ENCODE measurements at places on chromosomes 1 and 21.
A peak's percentile ranks its signal among the peaks of the same experiment; 100 is the strongest.

DNA sequence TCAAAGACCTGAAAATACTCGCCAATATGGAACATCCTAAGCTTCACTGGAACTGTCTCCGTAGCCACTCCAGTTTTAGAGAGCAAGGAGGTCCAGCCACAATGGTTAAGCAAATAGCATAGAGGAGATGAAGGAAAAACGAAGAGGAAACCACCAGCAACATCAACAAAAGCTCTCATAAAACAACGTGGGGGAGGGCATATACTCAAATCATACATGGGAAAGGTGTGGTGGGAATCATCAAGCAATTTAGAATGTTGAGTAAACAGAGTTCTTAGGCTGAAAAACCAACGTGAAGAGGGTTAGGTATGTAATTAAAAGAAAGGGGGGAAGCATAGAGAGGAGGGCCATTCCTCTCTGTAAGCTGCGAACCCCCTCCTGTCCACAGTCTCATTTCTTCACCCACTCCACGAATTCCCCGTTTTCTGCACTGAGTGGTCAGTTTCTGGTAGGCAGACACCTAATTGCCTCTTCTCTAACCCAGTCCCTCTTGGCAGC lies 1.0 kb downstream of the TMEM59 start:
- peak; percentile 34 for DNase-seq

GRCh38 chr1:221169447-221169889 lies 290.2 kb downstream of the HLX start:
- DNase-seq = peak; percentile 36

GRCh38 chr1:233295237-233295974 lies at the start of gene PCNX2:
PCNX2 (minus strand) TSS chr1:233295725; CDS start chr1:233295478, 247 bp downstream.
- DNase-seq = peak; percentile 85

- no peak for DNase-seq
These were observed 2.5 kb downstream of the PRKCZ start for GRCh38 chr1:2052756-2053155.

GRCh38 chr21:37842163-37842919 lies 73.9 kb downstream of the KCNJ6 start:
- DNase-seq = no peak

GRCh38 chr1:31299365-31299764 lies 2.5 kb downstream of the ZCCHC17 start:
- DNase-seq = no peak

GRCh38 chr1:222880587-222880986 lies 65.7 kb downstream of the DISP1 start:
- no peak for DNase-seq

DNA sequence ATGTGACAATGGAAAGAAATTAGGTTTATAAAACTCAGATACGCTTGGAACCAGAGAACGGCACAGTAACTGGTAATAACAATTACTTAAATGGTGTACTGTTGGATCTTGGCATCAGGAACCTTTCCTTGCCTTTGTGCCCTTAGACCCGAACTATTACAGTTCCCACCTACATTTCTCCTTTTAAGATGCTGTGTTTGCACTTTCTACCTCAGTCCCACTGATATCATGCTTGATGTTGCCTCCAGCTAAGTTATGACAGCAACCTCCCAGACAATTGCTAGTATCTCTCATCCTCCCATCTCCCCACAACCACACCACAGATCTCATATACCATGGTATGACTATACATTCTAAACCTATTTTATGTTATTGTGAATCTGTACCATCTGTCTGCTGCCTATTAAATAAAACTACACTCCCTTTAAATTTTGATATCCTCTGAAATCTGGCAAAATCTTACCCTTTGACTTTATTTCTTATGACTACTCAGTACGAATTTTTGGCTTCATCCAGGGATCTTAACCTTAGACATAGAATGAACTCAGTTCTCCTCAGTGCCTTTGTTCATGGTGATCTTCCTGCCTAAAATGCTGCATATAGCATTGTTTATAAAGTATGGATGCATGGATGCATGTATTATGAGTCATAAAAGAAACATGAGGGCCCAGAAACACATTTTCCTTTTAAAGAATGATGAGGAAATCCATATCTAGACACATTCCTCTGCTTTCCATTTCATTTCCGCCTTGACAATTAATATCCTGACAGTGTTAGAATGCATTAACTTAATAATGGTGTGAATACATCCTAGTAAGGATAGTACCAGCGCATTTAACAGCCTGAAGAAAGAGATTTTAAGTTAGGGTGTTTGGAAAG lies 64.1 kb downstream of the LRRC8D start:
- no peak for DNase-seq

- DNase-seq = no peak
These were observed 56.7 kb downstream of the MRPL39 start for GRCh38 chr21:25550352-25551120.

GRCh38 chr1:44489481-44489880 lies 84.4 kb downstream of the RNF220 start:
- no peak for DNase-seq

GRCh38 chr1:3319874-3320245 lies 134.6 kb upstream of the ARHGEF16 start:
- peak; percentile 56 for DNase-seq

DNA sequence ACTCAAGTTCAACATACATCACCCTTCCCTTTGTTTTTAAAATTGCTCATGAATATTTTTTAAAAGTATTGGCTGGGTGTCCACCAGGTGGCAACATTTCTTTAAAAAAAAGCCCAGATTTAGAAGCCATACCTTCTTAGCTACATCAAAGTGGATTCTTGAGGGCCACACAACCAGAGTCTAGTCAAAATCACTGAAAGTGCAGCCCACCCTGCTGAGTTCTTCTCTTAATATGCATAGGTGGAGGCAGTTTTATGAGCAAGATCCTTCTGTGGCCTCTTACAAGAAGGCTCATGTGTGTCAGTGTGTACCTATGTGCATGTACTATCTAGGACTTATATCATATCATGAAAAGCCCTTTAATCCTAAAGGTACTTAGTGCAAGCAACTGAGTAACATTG lies 16.9 kb upstream of the GNG12 start:
- peak; percentile 74 for DNase-seq

DNA sequence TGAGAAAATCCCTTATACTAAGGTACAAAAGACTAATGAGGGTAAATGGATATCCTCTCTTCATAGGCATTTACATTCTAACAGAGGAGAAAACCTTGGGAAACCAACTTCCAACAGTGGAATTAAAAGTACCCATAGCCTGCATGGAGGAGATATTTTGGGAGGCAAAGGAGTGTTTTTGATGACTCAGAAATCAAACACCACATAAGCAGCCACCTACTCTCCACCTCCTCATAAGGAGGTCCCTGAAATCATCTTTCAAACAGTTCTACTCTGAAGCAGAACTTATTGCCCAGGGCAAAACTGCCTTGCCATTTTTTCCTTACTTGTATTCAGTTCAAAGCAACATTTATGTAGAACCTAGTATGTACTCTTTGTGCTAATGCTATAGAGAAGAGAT lies 211.3 kb downstream of the KCNH1 start:
- no peak for DNase-seq

DNA sequence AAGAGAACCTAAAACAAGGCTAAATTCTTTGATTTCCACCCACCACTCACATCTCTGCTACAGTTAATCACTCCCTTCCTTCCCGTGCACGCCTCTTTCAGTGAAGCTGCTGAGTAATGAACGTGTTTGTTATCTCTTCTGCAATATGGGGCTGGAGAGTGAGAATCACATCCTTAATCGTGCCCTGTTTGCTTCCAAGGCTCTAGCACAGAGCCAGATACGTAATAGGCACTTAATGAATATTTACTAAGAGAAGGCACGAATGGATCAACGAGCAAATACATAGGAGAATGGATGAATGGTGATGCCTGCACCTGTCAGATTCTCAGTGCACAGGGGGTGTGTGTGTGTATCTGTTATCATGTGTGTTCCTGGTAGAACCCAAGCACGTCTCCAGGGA lies 22.1 kb upstream of the FAM43B start:
- DNase-seq = no peak

GRCh38 chr1:75908717-75909152 lies 23.5 kb downstream of the ASB17 start:
- peak; percentile 82 for DNase-seq

DNA sequence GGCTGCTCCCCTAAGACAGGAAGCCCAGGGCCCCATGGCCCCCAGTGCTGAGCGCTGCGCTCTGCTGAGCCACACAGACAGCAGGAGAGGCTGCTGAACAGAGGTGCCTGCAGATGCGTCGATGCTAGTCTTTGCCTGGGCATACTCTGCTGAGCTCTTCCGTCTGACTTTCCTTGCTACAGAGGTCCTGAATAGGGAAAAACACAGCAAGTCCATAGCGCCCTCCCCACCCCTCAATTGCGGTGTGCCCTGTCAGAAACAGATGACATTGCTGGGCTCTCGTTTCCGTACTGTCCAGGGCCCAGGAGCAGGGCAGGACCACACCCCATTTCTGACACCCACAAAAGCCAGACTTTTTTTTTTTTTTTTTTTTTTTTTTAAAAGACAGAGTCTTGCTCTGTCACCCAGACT lies 252.5 kb downstream of the SDCCAG8 start:
- DNase-seq = no peak

DNA sequence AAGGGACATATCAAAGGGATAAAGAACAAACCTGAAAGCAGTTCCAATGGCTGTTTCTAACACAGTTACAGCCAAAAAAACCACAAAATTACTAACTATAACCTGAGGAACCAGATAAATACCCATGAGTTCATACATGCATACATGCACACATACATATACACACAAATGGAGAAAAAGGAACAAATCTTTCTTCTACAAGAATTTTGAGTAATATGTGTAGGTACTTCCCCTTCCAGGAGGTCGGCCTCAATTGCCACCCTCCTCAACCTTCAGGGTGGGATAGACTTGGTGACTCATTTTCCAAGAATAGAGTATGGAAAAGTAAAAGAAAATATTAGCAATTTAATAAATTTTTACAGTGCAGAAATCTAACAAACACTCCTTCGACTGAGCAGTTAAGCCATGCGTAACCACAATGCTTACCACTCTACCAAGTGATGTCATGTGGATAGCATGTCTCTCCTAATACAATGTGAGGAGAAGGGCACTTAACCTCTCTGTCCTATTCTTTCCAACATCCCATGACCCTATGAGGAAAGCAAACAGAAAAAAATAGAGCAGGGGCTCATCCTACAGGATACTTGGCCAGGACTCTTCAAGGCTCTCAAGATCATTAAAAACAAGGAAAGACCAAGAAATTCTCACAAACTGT lies 243.0 kb upstream of the RUNX1 start:
- no peak for DNase-seq

DNA sequence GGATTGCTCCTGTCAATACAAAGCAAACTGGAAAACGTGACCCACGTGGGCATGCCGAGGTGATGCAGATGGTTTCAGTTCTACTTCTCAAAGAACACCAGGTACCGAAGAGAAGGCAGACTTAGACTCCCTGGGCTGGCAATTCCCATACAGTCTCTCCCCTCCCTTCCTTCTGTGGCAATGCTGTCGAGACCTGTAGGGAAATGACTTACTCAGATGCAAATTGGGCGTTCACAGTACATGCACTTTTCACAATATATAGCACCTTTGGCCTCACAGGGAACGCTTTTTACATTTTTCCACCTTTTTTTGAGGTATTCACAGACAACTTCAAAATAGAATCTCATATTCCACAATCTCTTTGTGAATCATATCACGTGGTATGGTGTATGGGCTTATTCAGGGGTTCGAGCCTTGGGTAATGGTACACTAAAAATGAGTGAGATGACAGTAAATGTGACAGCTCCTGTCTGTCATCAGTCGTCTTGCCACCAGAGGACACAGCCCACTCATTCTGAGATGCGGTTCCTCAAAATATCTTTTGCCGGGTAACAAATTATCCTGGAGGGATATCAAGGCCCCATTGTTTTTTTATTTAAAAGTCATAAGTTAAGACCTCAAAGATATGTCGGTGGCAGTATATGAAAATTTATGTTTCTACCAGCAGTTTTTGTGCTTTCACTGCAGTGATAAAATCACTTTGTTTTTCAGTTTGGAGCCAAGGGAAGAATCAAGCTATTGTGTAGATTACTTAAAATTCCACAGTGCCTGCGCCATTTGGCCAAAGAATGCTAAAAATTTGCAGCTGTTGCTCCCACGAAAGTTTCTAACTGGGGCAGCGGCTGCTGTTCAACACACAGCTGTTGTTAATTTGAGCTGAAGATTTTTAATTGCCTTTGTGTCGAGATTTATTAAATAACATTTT lies 168.4 kb downstream of the ZZZ3 start:
- no peak for DNase-seq

GRCh38 chr1:229209386-229209785 lies 61.5 kb upstream of the RAB4A start:
- no peak for DNase-seq

DNA sequence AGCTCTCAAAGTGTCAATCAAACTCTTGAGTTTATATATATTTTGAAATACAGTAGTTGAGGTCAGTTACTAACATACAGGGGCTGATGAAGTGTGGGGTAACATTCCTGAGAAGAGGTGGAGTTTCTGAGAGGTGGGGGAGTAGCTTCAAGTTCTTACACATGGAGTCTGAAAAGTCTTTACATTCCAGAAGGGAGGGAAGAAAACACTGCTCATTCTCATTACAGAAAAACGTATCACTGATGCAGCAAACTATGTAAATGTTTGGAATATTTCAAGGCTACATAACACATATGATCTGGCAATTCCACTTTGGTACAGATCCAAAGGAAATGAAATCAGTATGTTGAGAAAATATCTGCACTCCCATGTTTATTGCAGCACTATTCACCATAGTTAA lies 1065.8 kb upstream of the B3GALT2 start:
- DNase-seq = no peak

GRCh38 chr21:25441835-25442234 lies 165.4 kb downstream of the MRPL39 start:
- DNase-seq = no peak

GRCh38 chr1:208513799-208514198 lies 269.6 kb upstream of the PLXNA2 start:
- DNase-seq = no peak

DNA sequence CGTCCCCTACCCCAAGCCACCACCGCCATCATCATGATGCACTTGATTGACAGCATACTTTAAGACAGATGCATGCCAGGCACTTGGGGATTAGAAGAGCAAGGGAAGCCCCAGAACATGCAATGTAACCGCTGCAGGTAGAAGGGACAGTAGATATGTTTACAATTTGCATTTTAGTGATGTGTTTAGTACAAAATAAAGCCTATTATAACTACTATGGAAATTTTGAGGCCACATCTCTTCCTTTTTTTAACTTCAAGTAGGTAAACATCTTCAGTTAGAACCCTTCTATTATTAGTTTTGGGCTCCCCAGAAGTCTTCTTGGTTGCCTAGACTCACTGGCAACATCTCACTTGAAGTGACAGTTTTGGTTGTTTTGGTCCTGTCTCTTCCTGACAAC lies 25.3 kb downstream of the CR1L start:
- peak; percentile 22 for DNase-seq

- DNase-seq = no peak
These were observed 229.8 kb downstream of the DISC1 start for GRCh38 chr1:231856426-231856825.

DNA sequence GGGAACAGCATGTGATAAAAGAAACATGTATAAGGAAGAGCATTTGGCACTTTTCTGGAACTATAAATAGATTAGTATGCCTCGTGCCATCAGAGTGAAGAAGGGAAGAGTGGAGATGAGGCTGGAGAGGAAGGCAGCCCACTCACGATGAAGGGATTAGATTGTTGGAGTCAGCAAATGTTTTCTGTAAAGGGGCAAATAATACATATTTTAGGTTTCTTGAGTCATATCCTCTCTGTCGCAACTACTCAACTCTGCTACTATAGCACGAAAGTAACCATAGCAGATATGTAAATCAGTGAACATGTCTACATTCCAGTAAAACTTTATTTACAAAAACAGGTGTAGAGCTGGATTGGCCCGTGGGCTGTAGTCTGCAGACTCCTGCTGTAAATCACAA lies 147.8 kb downstream of the TENT5C start:
- DNase-seq = no peak

Data from NCI-H82 (cell line).